ENCODE measurements at places on chromosomes 12 and 14.

GRCh38 chr14:66638689-66639088 lies 130.7 kb downstream of the GPHN start:
- no peak for DNase-seq

GRCh38 chr12:88764781-88765480 lies 184.7 kb upstream of the KITLG start:
- no peak for DNase-seq

DNA sequence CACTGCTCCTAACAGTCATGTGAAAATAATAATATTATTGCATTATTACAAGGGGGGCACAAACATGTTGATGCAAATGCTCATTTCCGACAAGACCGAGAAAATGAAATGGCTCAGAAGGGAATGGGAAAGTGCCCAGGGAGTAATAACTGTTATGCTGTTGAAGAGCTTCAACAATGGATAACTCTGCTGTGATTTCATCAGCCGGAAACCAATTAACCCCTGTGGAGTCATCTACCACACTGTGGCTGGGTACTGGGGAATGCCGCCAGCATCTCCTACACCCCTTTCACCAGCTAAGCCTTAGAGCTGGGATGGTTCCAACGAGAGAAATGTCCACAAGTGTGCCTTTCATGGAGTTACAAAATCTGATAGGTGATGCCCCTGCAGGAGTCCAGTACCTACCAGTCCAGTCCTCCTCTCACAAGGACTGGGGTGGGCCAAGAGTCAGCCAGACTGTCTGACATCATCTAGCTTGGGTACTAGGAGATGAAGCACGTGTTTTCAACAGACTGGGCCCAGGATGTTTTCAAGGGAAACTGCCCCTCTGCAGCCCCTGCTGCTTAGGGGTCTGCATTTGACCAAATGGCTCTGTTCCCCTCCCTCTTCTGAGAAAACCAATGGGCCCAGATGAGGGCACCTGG lies 509.3 kb upstream of the CCDC196 start:
- DNase-seq: no peak

GRCh38 chr14:99232714-99233214 lies 39.2 kb downstream of the BCL11B start:
- no peak for DNase-seq

DNA sequence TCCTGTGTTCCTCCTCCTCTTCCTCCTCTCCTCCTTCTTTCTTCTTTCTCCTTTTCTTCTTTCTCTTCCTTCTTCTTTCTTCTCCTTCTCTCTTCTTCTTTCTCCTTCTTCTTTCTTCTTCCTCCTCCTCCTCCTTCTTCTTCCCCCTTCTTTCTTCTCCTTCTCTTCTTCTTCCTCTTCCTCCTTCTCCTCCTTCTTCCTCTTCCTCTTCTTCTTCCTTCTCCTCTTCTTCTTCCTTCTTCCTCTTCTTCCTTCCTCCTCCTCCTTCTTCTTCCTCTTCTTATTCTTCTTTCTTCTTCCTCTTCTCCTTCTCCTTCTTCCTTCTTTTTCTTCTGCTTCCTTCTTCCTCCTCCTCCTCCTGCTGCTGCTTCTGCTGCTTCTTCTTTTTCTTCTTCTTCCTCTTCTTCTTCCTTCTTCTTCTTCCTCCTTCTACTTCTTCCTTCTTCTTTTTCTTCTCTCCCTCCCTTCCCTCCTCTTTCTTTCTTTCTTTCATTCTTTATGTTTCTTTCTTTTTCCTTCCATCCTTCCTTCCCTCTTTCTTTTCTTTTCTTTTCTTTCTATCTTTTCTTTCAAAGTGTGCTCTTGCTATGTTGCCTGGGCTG lies 19.0 kb downstream of the C12orf71 start:
- DNase-seq: no peak

DNA sequence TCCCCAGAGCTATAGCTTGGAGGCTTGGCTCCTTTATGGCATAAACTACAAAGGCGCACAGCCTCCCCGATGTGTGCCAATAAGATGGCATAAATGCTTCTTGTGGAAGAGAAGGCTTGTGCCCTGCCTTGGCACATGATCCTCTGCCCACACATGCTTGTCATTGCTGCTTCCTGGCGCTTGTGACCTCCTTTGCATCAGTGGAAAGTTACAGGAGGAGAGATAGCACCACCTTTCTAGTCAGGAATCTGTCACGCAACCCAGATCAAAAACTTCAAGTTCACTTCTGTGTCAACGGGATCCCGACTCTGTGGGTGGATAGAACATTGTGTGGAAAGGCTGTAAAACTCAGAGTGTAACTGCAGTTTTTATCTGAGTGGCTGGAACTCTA lies 183.8 kb upstream of the HIF1A start:
- DNase-seq: peak; percentile 26

DNA sequence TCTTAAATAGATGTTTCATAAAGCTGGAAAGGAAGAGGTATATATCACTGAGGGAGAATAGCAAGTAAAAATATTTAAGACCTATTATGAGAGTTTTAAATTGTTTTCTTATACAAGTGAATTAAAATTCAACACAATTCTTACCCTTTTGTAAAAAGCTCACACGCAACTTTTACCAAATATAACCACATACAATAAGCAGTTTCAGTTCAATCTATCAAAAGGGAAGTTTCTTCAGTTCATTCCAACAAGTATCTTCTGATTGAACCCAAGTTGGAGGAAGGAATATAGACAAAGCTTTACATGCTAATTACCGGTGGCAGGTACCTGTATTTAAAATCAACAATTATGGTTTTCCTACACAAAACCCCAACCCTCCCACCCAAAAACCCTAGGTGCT lies 41.1 kb downstream of the GTF2A1 start:
- no peak for DNase-seq

- no peak for DNase-seq
These were observed 29.0 kb upstream of the C12orf50 start for GRCh38 chr12:88057994-88058718.

GRCh38 chr14:91061056-91061887 lies 831 bp upstream of the RPS6KA5 start:
- no peak for DNase-seq

DNA sequence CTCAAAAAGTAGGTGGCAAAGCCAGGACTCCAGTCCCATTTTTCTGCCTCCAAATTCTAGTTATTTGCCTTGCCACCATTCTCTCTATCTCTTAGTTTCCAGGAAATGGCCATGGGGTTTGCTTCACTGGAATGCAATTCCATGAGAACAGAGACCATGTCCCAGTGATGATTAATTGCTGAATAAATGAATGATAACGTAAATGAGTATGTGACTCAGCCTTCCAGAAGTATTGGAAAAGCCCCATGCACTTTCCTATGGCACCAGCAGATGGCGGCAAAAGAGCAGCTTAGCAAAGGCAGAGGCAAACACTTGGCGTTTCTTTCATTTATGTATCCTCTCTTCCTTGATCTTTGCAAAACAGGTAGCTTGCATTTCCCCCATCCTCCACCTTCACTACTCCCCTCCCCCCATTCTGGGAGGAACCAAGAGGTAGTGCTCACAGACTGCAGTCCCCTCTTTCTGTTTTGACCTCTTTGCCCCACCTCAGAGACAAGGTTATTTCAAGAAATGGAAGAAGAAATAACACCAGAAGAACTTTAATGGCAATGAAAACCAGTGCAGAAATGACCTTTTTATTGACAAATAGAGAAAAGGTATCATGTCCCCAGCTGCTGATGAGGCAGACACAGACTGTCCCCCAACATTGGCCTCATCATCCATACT lies 21.3 kb downstream of the TBX3 start:
- DNase-seq: peak; percentile 10

DNA sequence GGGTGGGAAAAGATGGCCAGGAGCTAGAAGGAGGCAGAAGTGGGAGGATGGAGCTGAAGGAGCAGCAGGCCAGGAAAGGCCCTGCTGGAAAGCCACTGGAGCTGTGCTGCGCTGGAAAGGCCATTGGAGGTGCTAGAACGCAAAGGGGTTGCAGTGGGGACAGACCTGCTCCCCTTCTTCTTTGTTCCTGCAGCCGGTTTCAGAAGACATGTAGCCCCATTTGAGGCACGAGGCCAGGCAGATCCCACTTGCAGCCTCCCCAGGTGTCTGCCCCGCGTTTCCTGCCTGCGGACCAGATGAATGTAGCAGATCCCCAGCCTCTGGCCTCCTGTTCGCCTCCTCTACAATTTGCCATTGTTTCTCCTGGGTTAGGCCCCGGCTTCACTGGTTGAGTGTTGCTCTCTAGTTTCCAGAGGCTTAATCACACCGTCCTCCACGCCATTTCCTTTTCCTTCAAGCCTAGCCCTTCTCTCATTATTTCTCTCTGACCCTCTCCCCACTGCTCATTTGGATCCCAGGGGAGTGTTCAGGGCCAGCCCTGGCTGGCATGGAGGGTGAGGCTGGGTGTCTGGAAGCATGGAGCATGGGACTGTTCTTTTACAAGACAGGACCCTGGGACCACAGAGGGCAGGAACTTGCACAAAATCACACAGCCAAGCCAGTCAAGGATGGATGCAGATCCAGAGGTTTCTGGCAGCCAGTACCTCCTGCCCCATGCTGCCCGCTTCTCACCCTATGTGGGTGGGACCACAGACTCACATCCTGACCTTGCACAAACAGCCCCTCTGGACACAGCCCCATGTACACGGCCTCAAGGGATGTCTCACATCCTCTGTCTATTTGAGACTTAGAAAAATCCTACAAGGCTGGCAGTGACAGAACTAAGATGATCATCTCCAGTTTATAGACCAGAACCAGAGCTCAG lies 2.3 kb upstream of the GPR162 start:
- no peak for DNase-seq

GRCh38 chr14:74601982-74602381 lies 10.1 kb downstream of the LTBP2 start:
- DNase-seq: no peak

DNA sequence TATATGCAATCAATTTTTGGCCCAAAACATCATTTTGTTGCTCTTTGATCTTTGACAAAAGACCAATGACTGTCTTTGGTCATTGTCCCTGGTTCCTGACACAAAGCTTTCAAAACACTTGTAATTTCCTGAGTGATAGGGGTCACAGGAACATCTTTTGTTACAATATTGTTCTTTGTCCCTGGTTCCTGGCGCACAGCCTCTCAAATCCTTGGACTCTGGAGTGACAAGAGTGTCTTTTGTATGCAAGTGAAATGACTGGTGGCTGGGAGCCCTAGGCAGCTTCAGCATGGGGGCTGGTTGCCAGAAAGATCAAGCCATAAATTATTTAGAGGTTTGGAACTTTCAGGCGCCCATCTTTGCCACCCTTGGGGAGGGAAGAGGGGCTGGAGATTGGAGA lies 53.9 kb downstream of the DNAH10 start:
- no peak for DNase-seq

- no peak for DNase-seq
These were observed 4.8 kb downstream of the GUCY2C start for GRCh38 chr12:14691560-14691959.

DNA sequence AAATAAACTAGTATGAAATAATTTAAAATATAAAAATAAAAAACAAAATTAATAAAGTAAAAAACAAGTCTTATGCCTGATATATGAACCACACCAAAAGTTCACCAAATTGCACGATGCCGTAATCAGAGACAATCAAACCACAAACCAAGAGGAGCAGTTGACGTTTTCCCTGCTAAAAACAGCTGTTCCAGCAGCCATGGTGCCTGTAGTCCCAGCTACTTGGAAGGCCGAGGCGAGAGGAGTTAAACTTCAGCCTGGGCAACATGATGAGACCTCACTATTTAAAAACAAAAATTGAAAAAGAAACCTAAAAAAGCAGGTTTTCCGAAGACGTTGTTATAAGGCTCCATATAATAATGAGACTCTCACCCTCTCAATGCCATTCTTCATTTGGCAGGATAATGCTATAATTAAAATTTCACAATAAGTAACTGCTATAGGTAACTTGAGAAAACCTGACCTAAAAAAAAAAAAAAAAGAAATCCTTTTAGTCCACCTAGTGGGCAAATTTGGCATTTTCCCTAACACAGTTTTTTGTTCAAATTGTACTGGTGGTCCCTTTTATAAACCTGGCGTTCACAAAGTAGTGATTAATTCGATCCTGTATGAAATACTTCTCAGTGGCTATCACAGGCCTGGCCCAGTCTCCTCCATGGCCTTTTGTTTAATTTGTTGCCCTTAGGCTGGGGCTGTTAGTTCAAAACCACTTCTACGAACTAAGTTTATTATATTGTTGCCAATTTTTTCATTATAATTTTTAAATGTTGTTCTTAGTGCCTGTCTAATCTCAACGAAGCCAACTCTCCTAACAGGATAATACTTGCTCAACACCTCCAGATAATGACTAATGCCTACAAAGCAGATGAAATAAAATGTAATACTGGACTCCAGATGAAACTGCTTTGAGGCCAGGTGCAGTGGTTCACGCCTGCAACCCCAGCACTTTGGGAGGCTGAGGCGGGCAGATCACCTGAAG lies 62.1 kb downstream of the TNFAIP2 start:
- no peak for DNase-seq

DNA sequence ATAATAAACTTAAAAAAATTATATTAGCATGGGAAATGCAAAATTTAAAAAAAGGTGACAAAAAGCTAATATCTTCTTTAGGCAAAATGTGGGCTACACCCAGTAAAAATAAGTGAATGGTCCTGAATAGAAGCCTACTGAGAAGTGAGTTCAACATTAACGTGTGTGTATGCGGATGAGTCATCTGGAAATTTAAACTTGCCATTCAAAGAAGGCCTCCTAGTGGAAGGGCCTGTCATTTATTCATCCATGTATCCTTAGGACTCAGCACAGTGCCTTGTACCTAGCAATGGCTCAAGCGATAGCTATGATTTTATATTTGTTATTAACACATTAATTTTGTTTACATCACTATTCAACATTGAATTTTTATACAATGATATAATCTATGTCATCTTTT lies 226.2 kb downstream of the NUBPL start:
- no peak for DNase-seq

DNA sequence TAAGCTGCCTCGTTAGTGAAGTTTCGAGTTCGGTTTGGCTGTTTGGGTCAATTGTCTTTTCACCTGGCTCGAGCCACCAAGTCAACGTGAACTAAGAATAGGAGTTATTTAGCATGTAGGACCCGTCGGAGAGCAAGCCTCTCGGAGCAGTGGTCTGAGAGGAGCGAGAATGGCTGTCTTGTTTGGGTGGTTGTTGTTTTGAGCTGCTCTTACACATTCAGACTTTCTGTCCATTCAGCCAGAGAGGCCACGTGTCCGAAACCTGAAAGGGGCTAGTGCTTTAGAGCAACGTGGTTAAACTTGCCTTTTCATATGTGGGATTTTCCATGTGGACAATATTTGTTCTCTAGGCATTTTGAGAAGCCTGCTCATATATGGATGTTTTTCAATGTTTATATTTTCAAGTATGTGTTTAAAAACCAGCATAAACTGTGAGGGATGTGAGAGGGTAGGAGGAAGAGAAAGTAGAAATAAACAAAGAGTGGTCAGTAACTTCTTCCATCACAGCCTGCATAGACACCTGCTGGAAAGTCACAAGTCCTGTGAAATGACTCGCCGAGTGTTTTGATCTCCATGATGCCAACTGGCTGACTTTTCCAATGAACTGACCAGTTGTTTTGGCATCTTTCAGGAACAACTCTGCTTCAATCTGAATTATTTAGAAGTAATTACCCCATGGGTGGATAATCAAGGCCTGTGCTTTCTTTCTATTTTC lies 221.0 kb downstream of the ASCL1 start:
- no peak for DNase-seq

GRCh38 chr12:89920866-89921265 lies 212.2 kb upstream of the ATP2B1 start:
- no peak for DNase-seq

All from stimulated activated CD4-positive, alpha-beta T cell treated with anti-CD3 and anti-CD28 coated beads, Interleukin-15, amount 100 ng/mL, for 1 hour (primary cell).